ENCODE measurements at places on chromosomes 13 and 19. TPM values are rescaled to one million over a fixed set of nuclear protein-coding genes. Genes with fewer than 3 reads are reported as not detected.

Gene CNMD
- not detected for total RNA-seq

Gene EFNA2
- 0.65 TPM for total RNA-seq

Gene ADGRE2
- total RNA-seq = not detected

Gene MYO16
- total RNA-seq = under 0.01 TPM
